ENCODE measurements at places on chromosomes 7 and 10.

- no peak for DNase-seq
Measured at GRCh38 chr10:24207781-24208611, 942 bp upstream of the KIAA1217 start.

- no peak for DNase-seq
Measured at GRCh38 chr10:72043016-72043834, 45.1 kb downstream of the SPOCK2 start.

GRCh38 chr7:35556515-35557471 is 138.1 kb downstream of the HERPUD2 start:
- no peak for DNase-seq

DNA sequence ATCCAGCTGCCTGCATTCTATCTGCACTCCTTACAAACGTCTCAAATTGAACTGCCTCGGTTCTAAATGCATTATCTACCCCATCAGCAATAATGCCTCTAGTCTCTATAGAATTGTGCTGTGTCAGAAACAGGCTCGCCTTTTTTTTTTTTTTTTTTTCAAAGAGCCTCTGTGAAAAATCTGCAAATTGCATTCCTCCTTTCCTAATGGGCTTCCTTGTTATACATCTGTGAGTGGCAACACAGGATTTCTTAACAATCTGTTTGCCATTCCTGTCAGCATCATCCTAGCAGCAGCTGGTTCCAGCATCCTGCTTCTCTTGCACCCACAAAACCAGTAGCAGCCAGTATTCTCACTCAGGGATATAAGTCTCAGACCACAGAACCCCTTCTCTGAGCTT is 413.5 kb upstream of the SEMA3D start:
- no peak for DNase-seq

All from cerebellar nuclear complex (tissue), 1 donor.